ENCODE measurements at places on chromosomes 2 and 18.

DNA sequence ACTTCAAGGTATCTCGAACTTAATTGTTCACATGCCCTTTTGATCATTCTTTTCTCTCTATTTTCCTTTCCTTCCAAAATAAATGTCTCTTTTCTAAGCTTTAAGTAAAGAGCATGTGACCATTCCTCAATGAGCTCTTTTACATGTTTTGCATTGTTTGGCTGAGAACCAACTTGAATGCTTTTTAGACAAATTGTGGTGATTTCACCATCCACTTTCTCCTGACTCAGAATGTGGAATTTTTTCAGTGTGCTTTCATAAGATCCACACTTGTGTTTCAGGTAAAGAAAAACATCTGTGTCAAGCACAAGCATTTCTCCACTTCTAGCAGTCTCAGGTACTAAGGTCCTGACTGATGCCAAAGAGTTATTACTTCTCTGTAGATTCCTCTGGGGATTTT lies 10.7 kb downstream of the RBM43 start:
- DNase-seq, result no peak

DNA sequence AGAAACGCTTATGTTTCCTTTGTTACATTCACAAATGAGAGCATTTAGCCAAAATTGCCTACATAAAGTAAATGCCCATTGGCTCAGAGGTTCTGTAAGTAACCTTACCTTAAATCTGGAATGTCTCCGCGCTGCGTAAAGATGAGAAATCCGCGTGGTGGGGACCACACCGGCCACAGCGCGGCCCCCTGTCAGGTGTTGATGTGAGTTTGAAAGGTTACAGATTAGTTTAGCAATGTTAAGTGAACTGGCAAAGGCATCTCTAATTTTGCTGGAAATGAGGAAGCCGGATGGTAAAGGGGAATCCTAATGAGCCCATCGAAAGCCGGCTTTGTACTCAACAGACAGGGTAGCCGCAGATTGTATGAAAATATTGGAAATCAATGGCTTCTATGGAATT lies 11.8 kb downstream of the SALL3 start:
- DNase-seq, result no peak

DNA sequence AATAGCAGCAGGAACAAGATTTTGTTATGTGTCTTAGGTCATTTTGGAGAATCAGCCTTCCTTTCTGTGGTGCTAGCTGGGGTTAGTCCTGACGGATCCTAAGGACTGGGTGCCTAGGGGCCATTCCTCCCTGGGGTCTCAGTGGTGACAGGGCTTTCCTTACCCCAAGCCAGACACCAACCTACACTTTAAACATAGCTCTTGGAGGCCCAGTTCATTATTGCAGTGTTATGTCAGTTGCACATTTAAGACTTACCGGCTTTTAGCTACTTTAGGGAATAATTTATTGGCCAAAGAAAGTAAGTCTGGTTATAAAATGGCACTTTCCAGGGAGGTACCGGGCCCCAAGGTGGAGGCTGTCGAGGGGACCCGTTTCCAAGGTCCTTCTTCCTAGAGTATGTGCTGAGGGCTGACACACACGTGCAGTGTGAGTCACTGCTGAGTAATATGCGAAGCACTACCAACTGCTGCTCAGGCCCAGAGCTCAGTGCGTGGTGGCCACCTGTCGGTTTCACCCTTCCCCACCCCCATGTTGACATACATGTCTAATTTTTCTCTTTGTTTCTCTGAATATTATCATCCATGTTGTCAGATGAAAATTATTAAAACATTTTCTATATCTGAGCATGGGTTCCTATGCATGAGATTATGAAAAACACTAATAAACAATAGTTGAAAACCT lies 37.0 kb upstream of the GRHL1 start:
- no peak for DNase-seq

- no peak for DNase-seq
Measured at GRCh38 chr18:1094409-1094808, 189.7 kb downstream of the ADCYAP1 start.

DNA sequence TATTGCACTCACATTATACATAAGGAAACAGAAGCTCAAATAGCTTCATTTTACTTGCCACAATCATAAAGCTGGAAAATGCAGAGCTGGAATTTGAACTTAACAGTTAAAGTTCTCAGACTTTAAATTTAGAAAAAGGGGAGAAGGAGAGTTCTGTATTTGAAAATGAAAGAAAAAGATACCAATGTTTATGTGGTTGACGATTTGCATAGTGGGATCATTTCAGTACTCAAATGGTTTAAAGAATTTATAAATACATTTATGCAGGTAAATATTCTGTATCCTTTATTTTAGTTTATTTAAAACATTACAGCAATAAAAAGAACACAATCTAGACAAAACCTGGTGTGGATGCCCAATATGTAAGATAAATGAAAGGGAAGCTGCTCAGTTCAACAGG lies 25.5 kb upstream of the STAT4 start:
- DNase-seq, result no peak

DNA sequence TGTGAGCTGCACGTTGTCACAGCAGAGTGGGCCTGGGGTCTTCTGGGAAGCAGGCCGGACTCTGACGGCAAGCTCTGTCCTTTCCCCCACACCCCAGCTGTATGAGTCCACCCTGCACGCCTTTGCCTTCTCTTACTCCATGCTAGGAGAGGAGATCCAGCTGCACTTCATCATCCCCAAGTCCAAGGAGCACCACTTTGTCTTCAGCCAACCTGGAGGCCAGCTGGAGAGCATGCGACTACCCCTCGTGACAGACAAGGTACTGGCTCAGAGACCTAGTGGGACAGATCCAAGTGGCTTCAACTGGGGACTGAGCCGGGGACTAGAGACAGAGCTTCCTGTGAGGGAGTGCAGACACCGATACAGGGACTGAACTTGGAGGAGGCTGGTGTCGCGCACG lies 40.1 kb downstream of the NTSR2 start:
- DNase-seq, result no peak

- no peak for DNase-seq
Measured at GRCh38 chr18:35969676-35970075, 2.8 kb upstream of the RMP24 start.

GRCh38 chr18:51425475-51425874 lies 228.0 kb upstream of the MEX3C start:
- no peak for DNase-seq

GRCh38 chr18:10190564-10190963 lies 263.9 kb upstream of the APCDD1 start:
- no peak for DNase-seq

DNA sequence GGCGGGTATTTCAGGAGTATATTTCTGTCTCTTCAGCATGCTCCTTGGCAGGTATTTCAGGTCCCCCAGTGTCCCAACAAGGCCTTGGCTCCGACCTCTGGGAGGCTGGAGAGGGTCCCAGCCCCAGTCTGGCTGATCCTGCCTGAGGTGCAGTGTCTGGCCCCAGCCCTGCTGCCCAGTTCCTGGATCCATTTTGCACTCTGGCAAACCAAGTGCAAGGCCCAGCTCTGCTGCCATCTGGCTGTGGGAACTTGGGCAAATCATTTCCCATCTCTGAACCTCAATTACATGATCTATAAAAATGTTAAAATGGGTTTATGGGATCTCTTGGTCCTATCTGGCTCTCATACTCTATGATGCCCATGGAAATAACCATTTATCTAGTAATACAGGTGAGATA lies 63.6 kb downstream of the ZBTB7C start:
- DNase-seq, result no peak

- no peak for DNase-seq
Measured at GRCh38 chr2:166381-166780, 97.5 kb downstream of the SH3YL1 start.

GRCh38 chr2:127261804-127262406 lies 32.0 kb downstream of the ERCC3 start:
- no peak for DNase-seq

DNA sequence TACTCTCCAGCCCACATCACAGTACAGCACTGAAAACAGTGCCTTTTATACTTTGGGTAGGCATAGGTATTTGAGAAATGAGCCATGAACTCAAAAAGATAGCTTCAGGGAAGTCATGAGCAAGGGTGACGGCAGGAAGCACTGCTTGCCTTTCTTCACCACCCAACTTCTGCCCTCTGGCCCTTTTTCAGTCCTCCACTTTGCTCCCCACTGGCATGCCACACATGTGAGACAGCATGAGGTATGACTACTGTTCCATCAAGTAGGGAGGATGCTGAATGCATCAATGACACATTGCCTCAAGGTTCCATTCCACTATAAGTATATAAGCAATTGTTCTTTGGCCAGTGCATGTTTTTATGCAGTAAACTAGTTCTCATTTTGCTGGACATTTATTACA lies 373.0 kb downstream of the NRXN1 start:
- DNase-seq, result no peak

DNA sequence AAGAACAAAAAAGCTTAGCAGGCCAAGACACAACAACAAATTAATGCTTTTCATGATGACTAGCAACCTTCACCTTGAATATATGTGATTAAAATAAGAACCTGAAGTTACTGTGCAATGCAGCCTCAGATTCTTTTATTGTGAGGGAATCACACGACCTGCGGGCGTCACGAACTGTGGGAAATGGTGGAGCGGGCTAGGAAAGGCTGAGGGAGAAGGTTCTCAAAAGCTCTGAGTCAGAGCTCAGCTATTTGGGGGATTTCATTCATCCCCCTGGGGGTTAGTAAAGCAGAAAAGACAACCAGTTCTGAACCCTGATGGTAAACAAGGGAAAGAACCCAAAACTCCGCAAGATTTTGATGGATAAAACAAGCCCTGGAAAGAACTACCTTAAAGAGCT lies 89.3 kb upstream of the NCKAP5 start:
- DNase-seq, result no peak

- no peak for DNase-seq
Measured at GRCh38 chr2:111185361-111186022, 64.8 kb downstream of the BCL2L11 start.

- DNase-seq, result no peak
Measured at GRCh38 chr2:108975613-108976435, 13.2 kb downstream of the EDAR start.

DNA sequence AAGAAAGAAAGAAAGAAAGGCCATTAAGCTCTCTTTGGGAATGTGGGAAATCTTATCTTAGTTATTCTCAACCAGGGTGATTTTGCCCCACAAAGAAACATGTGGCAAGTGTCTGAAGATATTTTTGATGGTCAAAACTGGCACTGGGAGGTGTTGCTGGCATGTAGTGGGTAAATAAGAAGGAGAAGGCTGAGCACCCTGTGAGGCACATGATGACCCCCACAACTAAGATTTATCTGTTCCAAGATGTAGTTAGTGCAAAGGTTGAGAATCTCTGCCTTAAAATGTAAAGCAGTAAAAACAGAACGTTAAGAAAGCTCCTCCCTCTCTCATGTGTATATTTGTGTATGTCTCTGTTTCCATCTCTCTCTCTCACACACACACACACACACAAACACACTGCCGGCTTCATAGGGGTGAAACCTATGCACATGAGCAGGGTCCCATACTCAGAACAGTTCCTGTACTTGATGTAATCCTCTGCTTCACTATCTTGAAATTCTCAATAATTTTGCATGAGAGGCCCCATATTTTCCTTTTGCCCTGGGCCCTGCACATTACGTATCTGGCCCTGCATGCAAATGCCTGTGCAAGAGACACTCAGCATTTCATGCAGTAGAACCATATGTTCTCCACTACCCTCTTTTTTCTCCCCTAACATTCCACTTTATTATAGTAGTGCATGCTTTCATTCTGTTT lies 94.3 kb downstream of the MREG start:
- DNase-seq, result no peak

DNA sequence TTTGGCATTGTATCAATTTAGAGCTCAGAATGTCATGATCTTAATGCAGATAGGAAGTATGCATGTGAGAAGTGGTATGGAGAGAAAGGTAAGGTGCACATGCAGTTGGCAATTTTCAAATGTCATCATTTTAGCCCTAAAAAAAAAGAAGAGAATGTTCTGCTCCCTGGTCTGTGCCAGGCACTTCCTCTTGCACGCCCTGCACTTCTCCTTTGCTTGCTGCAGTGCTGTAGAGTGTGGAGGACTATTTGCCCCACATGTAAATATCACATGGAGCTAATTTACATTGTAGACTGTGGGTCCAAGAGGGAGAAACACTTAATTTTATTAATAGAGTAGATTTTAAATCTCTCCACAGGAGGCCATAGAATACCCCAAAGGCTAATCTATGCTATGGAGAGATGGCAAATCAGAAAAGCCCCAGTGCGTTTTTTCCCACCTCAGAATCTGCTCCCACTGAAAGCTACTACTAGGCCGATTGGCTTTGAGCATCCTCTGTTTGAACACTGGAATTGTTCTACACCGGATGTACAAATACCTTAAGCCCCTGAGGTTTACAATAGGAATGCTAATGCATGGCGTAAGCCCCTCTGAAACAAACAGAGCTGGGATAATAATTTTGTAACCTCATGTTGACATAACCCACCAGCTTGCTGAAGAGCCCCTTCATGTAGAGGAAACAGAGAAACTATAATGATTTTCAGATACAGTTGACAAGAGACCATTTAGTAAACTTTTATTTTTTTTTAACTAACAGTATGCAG lies 137.2 kb upstream of the KLHL14 start:
- DNase-seq, result no peak

- DNase-seq, result no peak
Measured at GRCh38 chr2:147490401-147491261, 354.2 kb upstream of the ACVR2A start.

GRCh38 chr2:85326406-85327159 lies 1.2 kb downstream of the TGOLN2 start:
- DNase-seq, result no peak

GRCh38 chr2:111034606-111035005 lies 86.1 kb upstream of the BCL2L11 start:
- DNase-seq, result no peak

- no peak for DNase-seq
Measured at GRCh38 chr2:3112553-3112952, 265.1 kb downstream of the EIPR1 start.

GRCh38 chr2:228819701-228820100 lies 451.4 kb downstream of the PID1 start:
- DNase-seq, result no peak

DNA sequence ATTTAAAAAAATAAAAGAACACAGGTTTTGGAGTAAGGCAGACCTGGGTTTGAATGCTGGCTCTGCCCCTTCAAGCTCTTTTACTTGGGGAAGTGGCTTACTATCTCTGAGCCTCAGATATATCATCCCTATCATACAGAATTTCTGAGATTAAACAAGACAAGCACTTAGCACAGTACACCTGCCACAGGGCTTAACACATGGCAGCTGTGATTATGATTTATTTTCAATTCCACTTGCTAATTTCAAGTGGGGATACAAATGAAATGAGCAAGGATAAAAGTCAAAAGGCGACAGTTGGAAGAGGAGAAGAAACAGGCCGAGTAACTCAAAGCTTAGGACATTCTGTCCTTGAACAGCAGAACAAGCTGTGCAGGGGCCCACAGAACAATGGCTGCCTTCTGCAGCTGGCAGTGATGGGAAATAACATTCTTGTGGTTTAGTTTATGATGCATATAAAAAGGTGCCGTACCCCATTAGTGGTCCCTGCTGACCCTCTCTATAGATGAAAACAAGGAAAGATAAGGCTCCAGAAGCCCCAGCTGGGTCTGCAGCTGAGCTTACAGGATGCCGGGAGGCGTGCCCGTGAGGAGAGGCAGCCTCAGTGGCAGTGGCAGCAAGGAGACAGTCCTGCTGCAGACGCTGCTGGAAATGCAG lies 45.3 kb downstream of the KIF3C start:
- no peak for DNase-seq

Measured in femur (tissue), 1 donor.